Activated T-cell treated with anti-CD3 and anti-CD28 coated beads for 24 hours (primary cell): ENCODE measurements at places on chromosomes 3 and 15.

GRCh38 chr3:48478626-48479555, 25.1 kb downstream of the SHISA5 start:
- no peak for DNase-seq

DNA sequence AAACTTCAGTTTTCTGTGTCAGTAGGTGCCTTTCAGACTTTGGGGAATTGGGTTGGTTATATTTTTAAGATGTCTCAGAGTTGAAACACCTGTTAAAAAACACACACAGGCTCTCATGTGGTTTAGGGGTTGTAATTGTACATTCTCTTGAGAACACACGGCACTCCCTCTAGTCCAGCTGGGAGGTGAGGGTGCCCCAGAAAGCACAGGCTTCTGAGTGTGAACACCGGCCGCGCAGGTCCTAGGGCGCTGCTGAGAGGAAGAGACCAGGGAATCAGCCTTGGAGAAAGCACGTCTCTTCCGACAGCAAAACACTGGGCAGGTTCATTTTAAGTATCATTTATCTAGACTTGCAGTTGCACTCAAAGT, 68.0 kb upstream of the RPL35A start:
- DNase-seq: no peak

GRCh38 chr15:88479169-88479568, 11.7 kb downstream of the MRPS11 start:
- DNase-seq: no peak

DNA sequence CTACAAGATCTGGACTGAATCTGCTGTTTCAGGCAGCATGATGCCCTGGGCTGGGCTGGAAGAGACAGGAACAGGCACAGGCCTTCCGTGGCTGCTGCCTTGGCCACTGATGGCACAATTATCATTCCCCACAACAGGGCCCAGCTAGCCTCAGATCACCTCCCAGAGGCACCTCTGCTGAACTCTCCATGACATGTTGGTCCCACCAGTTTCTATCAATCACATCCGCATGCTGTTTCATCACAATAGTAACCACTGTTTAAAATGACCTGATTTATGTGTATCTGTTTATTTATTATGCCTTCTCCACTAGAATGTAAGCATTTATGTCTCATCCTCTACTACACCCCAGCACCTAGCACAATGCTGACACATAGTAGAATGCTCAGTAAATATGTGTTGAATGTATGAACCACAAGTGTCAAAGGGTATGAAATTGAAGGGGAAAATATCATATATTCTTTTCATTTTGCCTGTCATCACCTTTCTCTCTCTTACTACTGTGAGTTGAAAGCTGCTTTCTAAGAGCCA, 32.7 kb upstream of the ZBTB38 start:
- DNase-seq: no peak

- no peak for DNase-seq
These were observed 129.4 kb downstream of the VGLL4 start for GRCh38 chr3:11514191-11514821.
